ENCODE measurements at places on chromosomes 2 and 18.
A peak's percentile ranks its signal among the peaks of the same experiment; 100 is the strongest.

GRCh38 chr2:100291152-100291970, 30.9 kb downstream of the LONRF2 start:
- DNase-seq = peak; percentile 70

GRCh38 chr18:73479477-73479876, 611.7 kb upstream of the NETO1 start:
- peak; percentile 48 for DNase-seq

DNA sequence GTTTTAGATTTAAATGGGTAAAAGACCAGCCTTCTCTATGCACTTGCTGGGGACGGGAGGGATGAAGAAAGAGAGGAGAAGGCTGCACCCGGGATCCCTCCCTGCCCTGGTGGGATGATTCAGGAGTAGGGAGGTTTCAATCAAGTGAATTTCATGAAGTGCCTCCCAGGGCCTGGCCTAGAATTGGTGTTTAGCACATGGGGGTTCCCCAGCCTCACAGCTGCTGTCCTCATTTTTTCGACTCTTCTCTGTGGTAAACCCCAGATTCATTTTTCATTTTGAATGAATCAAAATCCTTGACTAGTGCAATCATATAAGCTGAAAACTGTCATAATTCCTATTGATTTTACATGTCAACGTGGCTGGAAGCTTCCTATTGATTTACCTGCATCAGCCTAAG, 81.1 kb downstream of the LPIN1 start:
- peak; percentile 21 for DNase-seq

GRCh38 chr2:30823452-30823851, 16.2 kb upstream of the CAPN13 start:
- no peak for DNase-seq

DNA sequence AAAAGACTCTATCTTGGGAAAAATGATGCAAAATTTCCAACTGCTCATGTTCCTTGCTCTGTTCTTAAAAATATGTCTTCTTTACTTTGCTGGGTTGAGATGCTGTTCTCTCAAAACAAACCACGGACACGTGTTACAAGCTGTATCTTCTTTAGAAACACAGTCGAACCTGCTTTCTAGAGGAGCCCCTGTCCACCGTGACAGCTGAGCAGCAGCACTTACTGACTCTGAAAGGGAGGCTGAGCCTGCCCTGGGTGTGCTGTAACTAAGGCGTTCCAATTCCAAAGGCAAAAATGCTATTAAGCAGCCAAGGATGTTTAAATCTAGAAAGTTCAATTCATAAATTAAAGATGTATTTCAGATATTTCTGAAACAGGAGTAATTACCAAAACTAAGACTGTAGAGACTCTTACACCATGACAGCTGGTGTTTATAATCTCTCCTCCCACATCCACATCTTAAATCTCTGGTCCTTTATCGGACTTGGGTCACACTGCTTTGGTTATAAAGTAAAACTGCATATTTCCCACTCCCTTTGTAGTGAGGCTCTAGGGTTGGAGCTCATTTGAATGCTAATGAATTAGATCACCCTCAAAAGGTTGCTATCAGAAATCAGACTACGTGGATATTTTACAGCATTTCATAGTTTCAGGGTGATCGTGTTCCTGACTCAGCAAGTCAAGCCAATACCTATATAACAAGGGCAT, 281.2 kb upstream of the LYPD1 start:
- DNase-seq = no peak

DNA sequence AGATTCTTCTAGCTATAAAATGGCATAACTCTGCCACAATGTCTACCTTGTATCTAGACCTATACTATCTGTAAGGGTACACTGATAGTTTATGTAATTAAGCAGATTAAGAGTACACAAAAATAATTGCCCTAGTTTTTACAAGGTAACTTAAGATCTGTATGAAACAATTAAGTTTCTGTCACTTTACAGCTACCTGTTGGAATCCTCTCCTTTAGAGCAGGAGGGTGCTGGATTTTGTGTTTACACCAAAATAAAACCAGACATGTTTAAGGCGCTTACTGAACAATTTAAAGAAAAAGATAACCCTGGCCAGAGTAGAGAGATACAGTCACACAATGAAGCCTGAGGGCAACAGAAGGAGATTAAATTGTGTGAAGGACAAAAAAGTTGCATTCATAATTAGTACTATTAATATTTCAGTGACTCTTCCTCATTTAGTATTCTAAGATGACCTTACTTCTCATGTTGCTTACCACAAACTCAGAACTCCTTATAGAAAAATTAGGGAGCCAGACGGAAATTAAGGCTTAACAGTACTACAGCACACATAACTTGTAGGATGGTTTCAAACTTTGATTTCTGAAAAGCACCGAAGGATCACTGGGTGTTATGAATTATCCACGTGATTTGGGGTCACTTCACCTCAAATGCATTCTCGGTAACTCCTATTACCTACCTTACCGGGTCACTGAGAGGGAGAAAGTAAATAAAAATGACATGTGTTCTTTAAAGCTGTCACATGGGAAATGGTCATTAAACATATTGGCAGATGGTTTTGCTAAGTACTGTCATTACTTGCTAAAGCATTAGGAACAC, 1.0 kb downstream of the DARS1 start:
- no peak for DNase-seq

- DNase-seq = peak; percentile 76
These were observed 44.9 kb downstream of the RBBP8 start for GRCh38 chr18:22977847-22978701.

DNA sequence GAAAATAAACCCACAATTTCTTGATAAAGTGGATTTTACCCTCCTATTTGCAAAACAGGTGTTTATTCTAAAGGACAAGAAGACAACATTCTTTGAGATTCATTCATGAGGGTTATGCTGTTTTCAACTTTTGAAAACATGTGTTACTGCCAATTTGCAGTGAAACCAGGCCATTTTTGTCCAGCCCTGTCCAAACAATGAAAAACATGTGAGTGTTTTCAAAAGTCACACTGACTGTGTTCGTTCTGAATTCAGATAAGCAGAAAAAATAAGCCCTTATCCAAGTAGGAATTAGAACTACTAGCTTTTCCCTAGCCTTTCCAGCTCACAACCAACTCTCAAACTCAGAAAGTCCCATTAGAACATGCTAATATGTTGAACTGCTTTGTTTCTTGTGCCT, 148.1 kb upstream of the PID1 start:
- DNase-seq = no peak

DNA sequence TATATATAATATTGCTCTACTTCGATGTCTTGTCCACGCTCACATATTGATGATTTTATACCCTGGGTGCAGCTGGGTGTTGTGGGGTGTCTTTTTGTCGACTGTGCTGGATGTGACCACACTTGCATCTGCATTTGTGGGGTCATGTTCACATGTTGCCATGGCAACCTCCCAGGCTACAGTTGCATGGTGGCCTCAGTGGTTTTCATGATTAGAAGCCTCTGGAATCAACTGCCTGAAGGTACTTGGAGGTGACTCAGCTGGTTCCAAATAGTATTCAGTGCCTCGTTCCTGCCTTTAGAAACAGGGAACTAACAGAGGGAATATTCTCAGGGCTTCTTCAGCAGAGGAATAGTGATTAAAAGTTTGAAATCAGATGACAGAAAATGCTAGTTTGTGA, 166.3 kb upstream of the NYAP2 start:
- peak; percentile 6 for DNase-seq

GRCh38 chr2:106581755-106582147, 94.6 kb downstream of the CD8B2 start:
- no peak for DNase-seq

GRCh38 chr18:48937869-48938750, 12.7 kb downstream of the SMAD7 start:
- no peak for DNase-seq

GRCh38 chr18:64276311-64277090, 127.6 kb upstream of the LINC00305 start:
- no peak for DNase-seq

DNA sequence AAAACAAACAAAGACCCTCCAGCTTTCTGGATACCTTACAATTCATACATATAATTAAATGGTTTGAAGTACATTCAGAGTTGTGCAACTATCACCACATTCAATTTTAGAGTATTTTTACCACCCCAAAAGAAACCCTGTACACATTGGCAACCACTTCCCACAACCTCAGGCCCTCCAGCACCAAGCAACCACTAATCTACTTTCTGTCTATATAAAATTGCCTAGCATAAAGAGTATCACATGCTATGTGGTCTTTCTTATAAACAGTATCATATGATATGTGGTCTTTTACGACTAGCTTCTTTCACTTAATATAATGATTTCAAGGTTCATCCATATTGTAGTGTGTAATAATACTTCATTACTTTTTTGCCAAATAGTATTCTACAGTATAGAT, 7.3 kb downstream of the IER3IP1 start:
- no peak for DNase-seq

DNA sequence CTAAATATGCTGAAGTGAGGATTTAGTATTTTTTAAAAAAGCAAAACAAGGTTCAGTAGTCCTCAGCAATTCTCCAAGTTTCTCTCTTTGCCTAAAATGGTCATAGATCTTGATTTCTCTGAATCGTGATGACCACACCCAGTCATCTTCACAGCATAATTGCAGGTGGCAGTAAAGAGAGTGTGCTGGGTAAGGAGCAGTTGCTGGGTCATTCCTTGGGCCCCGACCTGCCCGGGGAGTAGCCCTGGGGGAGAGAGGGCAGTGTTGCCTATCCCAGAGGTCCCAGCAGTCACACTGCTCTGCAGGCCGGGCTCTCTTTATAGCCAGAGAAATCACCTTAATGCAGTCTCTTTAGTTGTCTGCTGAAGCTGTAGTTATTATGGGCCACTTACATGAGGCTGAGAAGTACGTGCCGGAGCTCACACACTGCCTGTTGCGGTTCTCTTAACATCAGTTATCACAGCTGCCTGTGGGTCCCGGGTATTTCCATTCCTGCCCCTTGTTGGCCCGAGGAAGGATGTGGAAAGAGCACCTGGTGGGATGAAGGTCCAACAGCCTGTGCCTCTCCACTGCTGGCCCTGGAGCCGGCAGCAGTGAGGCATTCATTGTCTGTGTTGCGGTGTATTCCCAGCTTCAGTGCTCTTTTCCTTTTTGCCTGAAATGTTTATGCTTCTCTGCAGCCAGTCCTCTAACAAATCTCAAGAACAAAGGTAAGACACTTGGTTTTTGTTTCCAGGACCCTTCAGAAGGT, 230.1 kb downstream of the ALPK2 start:
- no peak for DNase-seq

DNA sequence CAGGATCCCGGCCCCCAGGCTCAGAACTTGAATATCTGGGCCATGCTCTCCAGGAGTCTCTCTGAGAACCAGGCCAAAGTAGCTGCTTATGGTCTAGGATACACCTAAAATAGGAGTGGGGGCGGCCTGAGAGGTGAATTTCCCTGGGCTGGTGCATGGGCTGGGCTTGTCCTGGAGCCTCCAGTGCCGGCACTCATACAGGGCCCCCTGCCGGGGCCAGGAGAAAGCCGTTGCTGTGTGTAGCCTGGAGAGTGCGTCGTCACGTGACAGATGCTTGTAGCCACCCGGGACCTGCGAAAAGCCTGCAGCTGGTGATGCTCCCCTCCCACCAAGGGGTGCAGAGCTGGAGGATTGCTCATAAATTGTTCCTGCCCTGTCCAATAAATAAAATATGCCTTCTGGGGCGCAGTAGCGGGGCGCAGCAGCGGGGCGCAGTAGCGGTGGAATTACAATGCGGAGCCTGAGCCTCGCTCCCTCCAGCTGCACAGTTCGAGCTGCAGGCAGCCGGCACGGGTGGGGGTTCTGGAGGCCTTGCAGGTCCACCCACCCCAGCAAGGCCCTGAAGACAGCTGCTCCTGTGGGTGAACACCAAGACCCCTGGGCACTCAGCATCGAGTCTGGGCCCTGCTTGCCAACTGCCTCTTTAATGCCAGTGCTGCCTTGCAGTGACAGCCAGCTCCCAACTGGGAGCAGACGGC, 289.9 kb downstream of the NDUFA10 start:
- no peak for DNase-seq

DNA sequence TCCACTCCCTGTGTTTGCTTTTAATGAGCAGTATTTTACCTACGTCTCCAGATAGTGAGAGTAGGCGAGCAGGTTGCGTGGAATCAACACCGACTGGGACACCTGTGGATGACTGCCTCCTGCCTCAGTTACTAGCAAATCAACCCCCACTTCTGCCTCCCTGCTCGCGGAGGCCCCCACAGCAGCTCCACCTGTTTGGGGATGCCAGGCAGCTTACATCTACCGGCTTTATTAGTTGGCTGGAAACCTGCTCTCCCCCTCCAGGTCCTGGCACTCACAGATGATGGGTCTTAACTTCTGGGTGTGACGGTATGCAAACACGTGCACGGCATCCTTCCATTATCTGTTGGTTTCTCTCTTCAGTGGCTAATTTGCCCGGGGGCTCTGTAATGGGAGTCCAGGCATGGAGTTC, 164.4 kb upstream of the SESTD1 start:
- no peak for DNase-seq

DNA sequence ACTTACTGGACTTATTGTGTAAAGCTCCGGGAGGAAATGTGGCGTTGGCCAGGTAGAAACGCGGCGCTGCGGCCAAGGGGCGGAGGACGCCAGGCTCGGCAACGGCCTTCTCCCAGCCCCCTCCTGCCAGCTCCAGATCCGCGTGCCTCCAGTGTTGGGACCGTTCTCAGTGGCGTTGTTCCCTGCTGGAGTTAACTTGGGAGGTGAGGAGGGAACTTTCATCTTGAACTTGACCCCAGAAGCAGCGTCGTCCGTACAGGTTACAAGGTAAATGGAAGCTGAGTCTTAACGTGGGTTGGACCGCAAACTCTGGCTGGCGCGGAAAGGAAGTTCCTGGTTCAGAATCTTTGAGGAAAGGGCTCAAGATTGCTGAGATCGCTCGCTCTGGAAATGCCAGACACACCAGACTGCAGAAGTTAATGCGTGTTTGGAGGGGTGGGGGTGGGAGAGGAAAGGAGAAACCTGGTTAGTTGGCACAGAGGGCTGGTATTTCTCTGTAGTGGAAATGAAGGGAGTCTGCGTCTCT, 1.3 kb downstream of the TANC1 start:
- DNase-seq = no peak

DNA sequence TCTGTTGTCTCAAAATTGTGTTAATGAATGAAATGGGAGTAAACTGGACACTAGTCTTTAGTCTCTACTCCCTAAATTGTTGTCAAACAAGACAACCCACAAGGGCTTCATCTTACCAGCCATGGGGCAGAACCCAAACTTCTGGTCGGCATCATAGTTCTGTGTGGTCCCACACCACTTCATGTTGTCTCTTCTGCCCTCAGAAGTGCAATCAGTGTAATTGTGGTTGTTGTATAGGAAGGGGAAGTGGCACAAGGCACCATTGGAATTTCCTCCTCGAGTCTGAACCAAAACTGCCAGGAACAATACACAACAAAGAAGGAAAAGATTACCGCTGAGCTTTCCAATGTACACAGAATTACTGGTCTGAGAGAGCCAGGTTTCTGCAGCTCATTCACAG, 12.6 kb downstream of the FN1 start:
- DNase-seq = peak; percentile 24

- peak; percentile 40 for DNase-seq
These were observed 127.6 kb upstream of the TWIST2 start for GRCh38 chr2:238720232-238720672.

GRCh38 chr2:200483729-200484198, 26.1 kb downstream of the KCTD18 start:
- peak; percentile 63 for DNase-seq

- DNase-seq = no peak
These were observed 52.3 kb upstream of the ST8SIA5 start for GRCh38 chr18:46809145-46809544.

Data from foreskin fibroblast (primary cell).